DMS153 (cell line): ENCODE measurements at places on chromosomes 6 and 20.

- no peak for DNase-seq
Measured at GRCh38 chr20:40572251-40572650, 116.8 kb downstream of the MAFB start.

DNA sequence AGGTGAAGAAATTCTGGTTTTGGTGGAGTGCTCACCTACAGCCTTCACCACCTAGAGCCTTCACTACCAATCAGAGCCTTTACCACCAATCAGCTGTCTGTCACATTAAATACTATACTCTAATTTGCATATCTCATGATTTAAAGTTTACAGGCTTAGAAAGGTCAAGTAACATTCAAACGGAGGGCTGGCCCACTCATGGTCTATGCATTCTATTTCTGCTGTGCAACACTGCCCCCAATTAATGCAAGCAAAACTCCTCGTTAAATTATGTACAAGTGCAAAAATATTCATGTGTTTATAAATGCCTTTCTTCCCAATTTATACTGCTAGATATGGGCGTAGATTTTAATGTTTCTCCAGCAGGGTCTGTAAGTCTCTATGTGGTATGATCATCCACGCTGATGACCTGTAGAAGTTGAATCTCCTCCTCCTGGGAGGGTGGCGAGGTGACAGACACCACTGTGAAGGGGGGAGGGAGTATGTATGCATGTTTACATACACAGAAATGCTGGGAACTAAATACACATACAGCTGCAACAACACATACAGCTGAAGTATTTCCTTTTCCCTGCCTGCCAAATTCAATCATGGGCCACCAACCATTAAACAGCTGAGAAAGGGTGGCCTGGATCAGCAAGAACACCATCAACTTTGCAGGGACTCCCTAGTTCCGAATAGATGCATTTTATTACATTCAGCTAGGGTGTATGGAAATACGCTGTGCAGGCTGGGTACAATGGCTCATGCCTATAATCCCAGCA lies 13.1 kb downstream of the RRAGD start:
- no peak for DNase-seq

DNA sequence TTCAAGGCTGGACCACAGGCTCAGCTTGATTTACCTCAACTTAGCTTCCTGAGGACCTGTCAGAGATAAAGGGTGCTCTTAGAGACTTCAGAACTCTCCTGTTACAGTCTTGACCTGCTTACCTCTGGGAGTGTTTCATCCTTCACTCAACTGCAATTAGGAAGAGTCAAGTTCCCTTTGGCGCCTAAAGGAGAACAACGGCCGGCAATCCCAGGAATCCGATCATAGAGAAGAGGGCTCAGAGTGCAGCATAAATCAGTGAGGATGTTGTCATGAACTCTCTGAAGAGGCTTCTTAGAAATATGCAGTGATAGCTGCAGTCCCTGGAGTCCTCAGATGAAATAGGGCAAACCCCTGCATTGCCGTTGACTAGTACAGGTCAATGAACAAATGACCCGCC lies 36.4 kb downstream of the LYRM2 start:
- DNase-seq, result no peak

GRCh38 chr6:95203153-95203754 lies 374.1 kb upstream of the MANEA start:
- no peak for DNase-seq

GRCh38 chr6:6332811-6333244 lies 12.4 kb upstream of the F13A1 start:
- no peak for DNase-seq

DNA sequence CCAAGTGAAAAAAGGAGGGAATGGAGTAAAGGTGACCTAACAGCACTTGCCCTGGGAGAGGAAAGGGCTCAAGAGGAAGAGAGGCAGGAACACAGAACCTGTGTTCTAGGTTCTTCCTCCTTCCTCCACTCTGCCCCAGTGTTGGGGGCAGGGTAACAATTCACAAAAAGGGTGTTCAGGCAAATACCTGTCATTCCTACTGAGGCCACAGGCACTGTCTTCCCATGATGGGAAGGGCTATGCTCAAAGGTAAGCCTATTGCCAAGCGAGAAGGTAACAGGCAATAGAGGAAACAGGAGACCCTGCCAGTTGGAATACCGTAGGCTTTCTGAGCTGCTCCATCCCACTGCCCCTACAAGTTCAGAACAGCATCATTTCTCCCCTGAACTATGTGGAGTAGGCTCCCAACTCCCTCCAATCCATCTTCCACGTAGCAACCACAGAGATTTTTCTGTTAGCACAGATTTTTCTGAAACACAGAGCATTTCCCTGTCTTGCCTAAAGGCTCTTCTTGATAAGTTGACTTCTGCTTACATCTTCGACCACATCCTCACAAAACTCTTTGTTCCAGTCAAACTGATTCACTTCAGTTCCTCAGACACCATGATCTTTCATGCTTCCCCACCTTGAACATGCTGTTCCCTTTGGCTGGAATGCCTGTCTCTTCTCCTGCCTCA lies 2.7 kb downstream of the AGPAT1 start:
- DNase-seq, result no peak

DNA sequence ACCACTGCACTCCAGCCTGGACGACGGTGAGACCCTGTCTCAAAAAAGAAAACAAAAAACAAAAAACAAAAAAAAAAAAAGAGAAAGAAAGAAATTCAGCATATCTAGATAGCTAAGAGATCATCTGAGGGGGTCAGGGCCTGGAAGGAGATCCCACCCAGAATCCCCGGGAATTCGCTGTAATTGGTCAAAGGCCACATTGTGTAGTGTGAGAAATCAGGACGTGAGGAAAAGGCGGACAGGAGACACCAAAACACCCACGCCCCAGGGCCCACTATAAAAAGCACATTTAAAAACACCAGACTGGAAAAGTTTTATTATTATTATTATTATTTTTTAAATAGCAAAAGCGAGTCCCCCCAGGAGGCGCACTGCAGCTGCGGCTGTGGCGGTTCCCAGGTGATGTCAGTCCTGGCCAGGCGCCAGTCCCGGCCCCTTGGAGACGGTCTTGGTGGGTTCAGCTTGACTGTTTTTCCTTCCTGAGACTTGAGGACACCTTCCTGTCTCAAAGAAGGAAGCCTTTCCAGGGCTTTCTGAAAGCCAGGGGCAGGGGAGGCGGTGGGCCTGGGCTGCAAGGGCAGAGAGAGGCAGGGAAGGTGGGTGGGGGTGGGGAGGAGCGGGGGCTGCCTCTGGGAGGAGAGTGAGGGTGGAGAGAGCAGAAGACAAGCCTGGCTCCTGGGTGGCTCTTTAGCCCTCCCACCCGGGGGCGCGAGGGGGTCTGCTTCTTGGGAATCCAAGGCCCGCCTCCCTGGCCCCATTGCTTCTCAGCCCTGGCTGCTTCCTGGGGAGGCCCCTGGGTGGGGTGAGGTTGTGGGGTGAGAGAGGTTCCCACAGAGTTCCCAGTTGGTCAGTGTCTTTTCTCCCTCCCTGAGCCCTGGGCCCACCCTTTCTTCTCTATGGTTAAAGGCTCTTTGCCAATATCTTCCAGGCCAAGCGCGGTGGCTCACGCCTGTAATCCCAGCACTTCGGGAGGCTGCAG lies 14.5 kb downstream of the TCF15 start:
- DNase-seq, result no peak

- DNase-seq, result no peak
Measured at GRCh38 chr6:47160702-47161101, 118.6 kb upstream of the ADGRF1 start.

DNA sequence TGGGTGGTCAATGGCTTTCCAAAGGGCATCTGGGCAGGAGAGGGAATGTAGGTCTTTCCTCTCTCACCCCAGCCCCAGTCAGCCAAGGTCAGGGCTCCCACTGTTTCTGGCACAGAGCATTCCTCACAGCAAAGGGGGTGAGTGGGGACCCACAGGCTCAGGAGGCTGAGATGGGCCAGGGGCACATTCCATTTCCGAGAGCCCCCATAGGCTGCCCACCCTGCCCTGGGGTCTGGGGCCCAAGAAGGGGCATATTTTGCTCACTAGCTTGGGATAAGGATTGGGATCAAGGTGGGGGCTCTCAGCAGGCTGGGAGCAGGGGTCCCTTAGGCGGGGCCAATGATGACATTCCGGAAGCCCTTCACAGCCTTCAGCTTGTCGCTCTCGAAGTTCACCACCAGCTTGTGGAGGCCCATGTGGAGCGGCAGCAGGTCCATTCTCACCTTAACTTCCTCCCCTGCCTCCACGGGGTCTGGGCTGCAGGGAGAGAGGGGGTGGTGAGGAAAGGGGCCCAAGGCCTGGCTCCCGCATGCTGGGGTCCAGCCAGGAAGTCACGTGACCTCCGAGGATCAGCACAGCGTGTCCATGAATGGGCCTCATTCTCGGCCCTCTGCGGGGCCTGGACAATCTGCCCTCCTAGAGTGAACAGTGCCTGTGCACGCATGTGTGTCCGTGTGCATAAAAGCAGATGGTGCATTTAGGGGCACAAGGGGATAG lies 35.0 kb downstream of the TGM2 start:
- DNase-seq, result no peak

DNA sequence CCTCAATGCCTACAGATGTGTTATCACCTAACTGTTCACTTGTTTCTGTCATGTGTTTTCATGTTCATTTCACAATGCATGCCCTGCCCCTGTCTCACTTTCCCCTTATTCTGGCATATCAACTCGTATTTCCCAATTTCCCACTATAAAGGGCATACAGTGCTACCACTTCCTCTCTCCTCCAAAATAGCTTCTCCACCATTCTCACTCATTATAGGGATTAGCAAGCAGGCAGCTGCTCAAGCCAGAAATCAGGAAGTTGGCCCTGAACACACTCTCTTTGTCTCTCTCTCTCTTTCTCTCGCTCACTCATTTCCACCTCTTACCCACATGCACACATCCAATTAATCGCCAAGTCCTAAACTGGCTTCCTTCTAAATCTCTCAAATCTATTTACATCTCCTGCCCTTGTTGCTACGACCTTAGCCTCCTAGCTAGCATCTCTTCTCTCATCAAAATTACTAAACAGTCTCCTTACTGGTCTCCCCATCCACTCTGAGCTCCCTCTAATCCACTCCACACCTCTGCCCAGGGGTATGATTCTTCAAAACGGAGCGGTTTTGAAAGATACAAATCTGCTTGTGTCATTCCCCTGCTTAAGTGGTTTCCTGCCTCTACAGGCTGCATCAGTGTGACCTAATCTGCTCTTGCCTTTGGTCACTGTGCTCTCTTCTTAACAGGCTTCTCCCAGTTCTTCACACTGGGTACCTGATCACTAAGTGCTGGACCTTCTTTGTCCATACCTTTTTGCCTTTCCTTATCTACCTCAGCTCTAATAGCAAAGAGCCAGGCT lies 196.2 kb downstream of the BTBD9 start:
- peak; percentile 7 for DNase-seq

GRCh38 chr6:166046226-166046625 lies 121.4 kb downstream of the TBXT start:
- DNase-seq, result no peak

DNA sequence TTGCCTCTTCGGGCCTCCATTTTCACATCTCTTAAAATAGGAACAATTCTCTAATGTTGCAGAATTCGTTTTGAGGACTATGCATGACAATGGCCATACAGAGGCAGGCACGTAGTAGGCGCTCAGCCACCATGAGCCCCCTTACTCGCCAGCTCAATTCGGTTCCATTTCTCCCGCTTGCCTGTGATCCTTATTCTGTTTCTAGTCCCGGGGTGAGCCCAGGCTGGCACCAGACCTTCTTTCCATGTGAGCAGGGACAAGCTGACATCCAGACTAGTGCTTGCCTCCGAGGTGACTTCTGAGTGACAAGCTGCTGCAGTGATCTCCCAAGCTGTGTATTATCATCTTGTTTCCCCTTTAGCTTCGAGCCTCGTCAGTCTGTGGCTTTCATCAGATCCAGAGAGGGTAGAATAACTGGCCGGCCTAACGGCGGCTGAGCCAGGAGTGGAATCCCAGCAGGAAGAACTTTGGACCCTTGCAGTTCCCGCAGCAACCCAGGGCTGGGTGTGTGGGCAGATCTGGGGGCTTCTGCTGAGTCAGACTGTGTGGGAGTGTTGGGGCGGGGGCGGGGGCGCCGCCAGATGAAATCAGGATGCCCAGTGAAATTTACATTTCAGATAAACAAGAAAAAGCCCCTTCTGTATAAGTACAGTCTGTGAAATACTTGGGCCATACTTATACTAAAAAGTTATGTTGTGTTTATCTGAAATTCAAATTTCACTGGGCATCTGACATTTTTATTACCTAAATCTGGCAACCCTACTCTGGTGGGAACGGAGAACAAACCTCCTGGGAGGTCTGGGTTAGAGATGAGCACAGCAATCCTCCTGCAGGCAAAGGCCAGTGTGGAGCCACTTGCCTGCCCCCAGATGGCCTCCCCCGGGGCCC lies 10.9 kb downstream of the BANF2 start:
- DNase-seq, result no peak

- no peak for DNase-seq
Measured at GRCh38 chr6:9405369-9405768, 970.0 kb upstream of the SLC35B3 start.

- no peak for DNase-seq
Measured at GRCh38 chr6:88965691-88966090, 2.3 kb upstream of the RNGTT start.

GRCh38 chr20:36821964-36822437 lies 48.4 kb upstream of the DSN1 start:
- no peak for DNase-seq

DNA sequence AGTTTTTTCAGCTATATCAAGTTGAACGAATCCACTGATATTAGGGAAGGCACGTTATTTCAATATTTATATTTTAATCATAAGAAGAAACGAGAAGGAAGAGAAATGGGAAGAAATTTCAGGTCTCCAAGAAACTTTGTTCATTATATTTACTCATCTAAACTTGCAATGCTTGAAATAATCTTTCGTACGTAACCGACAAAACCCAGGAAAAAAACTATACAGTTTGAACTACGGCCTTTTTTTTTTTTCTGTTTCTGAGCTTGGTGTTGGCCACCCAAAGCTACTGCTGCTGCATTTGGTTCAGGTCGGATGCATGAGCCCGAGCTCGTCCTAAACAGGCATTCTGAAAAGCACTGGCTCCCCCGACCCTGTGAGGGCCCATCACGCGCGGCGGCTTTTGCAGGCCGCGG lies 548 bp downstream of the PERP start:
- no peak for DNase-seq

- DNase-seq, result peak; percentile 39
Measured at GRCh38 chr6:22929311-22929985, 360.1 kb downstream of the HDGFL1 start.
